ENCODE measurements at places on chromosomes 7 and 10.

GRCh38 chr10:7298495-7298894, 112.3 kb downstream of the SFMBT2 start:
- no peak overlapping the region for H3K27ac ChIP-seq
- H3K4me3 ChIP-seq: no peak overlapping the region
- H3K27me3 ChIP-seq: no peaks in the 10 kb centered on the region

- DNase-seq: no peak
- no peaks in the 10 kb centered on the region for H3K4me1 ChIP-seq
- H3K27ac ChIP-seq: no peak overlapping the region
- no peaks in the 10 kb centered on the region for H3K27me3 ChIP-seq
- H3K4me3 ChIP-seq: no peak overlapping the region
- no peaks in the 10 kb centered on the region for H3K36me3 ChIP-seq
These were observed 495.5 kb upstream of the C7orf33 start for GRCh38 chr7:148095066-148095465.

DNA sequence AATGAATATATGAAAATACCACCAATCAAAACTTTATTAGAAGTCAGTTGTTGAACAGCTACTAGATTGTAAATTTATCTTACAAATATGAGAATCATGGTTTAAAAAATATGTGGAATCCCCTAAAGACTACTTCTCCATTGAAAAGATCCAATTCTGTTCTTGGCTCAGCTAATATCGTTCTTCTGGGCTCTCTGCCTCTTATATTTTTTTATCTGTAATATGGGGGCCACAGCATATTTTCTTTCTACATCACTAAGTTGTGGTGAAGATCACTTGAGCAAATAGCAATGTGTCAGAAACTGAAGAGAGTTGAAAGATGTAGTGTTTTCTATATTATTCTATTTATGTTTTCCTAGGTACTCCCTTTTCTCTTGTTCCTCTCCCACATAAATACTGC, 198.1 kb downstream of the FZD1 start:
- no peak overlapping the region for H3K27ac ChIP-seq
- no peak for DNase-seq
- no peaks in the 10 kb centered on the region for H3K4me1 ChIP-seq
- no peaks in the 10 kb centered on the region for H3K27me3 ChIP-seq
- H3K36me3 ChIP-seq: no peaks in the 10 kb centered on the region
- H3K4me3 ChIP-seq: no peak overlapping the region

GRCh38 chr10:18254086-18254485, 113.9 kb downstream of the CACNB2 start:
- H3K27me3 ChIP-seq: no peaks in the 10 kb centered on the region
- no peaks in the 10 kb centered on the region for H3K4me1 ChIP-seq
- no peak overlapping the region for H3K4me3 ChIP-seq

DNA sequence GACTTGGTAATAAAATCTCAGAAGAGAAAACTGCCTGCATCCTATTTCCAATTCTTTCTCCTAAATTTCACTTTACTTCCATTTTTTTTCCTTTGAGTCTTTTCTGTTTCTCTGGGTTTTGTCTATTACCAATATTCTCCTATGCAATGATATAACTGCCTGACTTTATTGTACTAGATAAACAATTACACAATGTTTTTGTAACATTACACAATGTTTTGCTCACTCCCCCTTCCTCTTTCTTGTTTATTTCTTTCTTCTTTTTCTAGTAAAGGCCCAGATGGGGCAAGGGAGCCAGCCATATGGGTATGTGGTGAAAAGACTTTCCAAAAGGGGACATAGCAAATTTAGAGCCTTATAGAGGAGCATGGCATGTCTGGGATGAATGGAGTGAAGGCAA, 278.7 kb upstream of the PHYHIPL start:
- no peaks in the 10 kb centered on the region for H3K36me3 ChIP-seq
- H3K4me3 ChIP-seq: no peak overlapping the region
- no peak for DNase-seq
- H3K27ac ChIP-seq: no peak overlapping the region

GRCh38 chr7:917255-918117, 37.0 kb downstream of the ADAP1 start:
- H3K4me1 ChIP-seq: no peaks in the 10 kb centered on the region

DNA sequence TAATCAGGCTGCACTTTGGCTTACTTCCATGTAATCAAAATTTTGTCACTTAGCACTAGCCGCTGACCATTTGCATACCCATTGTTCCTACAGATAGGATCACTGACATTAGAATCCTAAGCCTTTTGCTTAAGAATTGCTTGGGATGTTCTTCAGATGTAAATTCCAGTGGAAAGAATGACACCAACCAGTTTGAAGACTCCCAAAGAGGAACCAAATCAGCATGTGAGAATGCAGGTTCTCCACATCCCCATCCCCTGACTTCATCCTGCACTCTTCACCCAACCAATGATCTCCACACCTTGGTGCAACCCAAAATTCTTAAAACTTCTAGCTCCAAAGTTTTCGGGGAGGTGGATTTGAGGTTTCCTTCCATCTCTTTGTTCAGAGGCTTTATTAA, 345.6 kb downstream of the GPAM start:
- no peak for DNase-seq
- H3K27ac ChIP-seq: no peak overlapping the region
- H3K4me1 ChIP-seq: no peaks in the 10 kb centered on the region
- no peak overlapping the region for H3K4me3 ChIP-seq
- H3K27me3 ChIP-seq: no peaks in the 10 kb centered on the region
- no peaks in the 10 kb centered on the region for H3K36me3 ChIP-seq

DNA sequence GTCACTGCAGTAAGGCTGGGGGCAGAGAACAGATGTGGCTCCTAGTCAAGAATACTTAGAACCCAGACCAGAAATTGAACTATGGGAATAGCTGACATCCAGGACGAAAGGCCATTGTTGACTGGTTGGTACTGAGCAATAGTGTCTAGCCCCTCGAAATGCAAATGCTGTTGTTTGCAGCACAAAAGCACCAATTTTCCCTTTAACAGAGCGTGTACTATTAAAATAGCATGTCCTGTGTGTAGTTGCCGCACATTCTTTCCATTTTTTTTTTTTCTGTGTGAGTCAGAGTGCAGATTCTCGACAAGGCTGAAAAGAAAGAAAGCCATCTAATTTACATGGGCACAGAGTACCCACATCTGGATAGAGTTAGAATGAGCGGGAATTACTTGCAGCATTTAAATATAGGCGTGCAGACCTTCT, 302.4 kb downstream of the PTEN start:
- H3K4me3 ChIP-seq: no peak overlapping the region
- peaks cover 3% of the 10 kb centered on the region for H3K4me1 ChIP-seq
- no peaks in the 10 kb centered on the region for H3K36me3 ChIP-seq
- H3K27me3 ChIP-seq: no peaks in the 10 kb centered on the region
- no peak overlapping the region for H3K27ac ChIP-seq

GRCh38 chr10:70758757-70759514, 26.2 kb downstream of the TBATA start:
- peak; percentile 61 for DNase-seq
- H3K36me3 ChIP-seq: no peaks in the 10 kb centered on the region
- H3K27me3 ChIP-seq: no peaks in the 10 kb centered on the region
- H3K4me3 ChIP-seq: no peak overlapping the region
- H3K4me1 ChIP-seq: peaks cover 2% of the 10 kb centered on the region

- no peak overlapping the region for H3K4me3 ChIP-seq
- DNase-seq: no peak
- H3K27ac ChIP-seq: no peak overlapping the region
- no peaks in the 10 kb centered on the region for H3K4me1 ChIP-seq
- H3K27me3 ChIP-seq: peaks cover 2% of the 10 kb centered on the region
- no peaks in the 10 kb centered on the region for H3K36me3 ChIP-seq
These were observed 6.5 kb downstream of the C10orf95 start for GRCh38 chr10:102444851-102445250.

DNA sequence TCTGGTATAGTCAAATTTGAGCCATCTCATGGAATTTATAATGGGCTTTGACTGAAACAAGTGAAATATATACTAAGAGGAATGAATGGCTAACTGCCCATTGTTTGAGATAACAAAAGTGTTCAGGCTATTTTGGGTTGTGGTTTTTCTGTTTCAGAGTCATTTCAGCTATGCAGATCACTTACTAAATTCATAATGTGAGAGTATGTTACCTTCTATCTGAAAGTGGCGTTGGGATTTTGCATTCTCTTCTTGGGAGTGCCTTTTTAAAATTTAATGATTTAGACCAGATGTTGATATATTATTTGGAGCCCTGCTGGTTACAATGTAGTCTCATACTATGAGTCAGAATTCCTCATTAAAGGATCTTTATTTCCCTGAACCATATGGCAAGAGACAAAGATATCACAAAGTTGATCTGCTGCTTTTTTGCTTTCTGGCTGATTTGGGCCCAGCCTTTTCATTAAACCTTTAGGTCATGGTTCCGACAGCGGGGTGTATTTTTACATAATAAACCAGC, 10.4 kb downstream of the VCL start:
- peaks cover 12% of the 10 kb centered on the region for H3K36me3 ChIP-seq
- H3K4me3 ChIP-seq: peak overlapping the region; percentile 1
- no peaks in the 10 kb centered on the region for H3K27me3 ChIP-seq
- peak; percentile 90 for DNase-seq
- peak overlapping the region; percentile 68 for H3K27ac ChIP-seq

GRCh38 chr7:37984750-37985390, 64.4 kb downstream of the EPDR1 start:
- H3K4me3 ChIP-seq: no peak overlapping the region
- no peak overlapping the region for H3K27ac ChIP-seq
- no peaks in the 10 kb centered on the region for H3K36me3 ChIP-seq

GRCh38 chr10:125521721-125522680, 161.0 kb downstream of the TEX36 start:
- H3K36me3 ChIP-seq: no peaks in the 10 kb centered on the region
- H3K4me3 ChIP-seq: no peak overlapping the region
- H3K4me1 ChIP-seq: no peaks in the 10 kb centered on the region
- no peaks in the 10 kb centered on the region for H3K27me3 ChIP-seq
- no peak for DNase-seq
- no peak overlapping the region for H3K27ac ChIP-seq

- peak; percentile 93 for DNase-seq
- no peaks in the 10 kb centered on the region for H3K27me3 ChIP-seq
- no peaks in the 10 kb centered on the region for H3K36me3 ChIP-seq
- H3K4me1 ChIP-seq: peaks cover 12% of the 10 kb centered on the region
- peak overlapping the region; percentile 84 for H3K27ac ChIP-seq
These were observed 209.7 kb downstream of the SKIDA1 start for GRCh38 chr10:21315645-21316220.

DNA sequence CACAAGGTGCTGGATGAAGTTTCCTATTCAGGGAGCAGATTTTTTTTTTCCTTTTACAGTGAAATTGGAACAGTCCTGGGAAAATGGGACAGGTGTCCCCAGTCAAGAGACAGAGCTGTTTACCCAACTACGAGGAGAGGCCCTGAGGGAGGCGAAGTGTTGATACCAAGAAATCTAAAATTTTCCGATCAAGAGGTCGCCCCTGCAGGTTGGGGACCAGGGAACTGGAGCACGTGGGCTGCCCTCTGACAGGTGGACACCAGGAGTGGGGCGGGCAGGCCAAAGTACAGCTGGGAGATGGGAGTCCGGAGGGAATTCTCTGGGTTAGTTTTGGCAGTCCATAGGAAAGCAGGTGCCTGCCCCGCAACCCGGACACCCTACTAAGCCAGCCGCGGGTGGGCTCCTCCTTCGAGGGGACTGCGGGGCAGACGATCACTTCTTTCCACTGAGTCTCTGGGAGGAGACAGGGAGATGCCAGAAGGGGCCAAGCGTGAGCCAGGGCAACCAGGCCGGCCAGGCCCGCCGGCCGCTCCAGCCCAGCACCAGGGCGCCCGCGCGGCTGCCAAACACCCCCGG, 965 bp upstream of the CAMK1D start:
- DNase-seq: no peak
- peaks cover 3% of the 10 kb centered on the region for H3K27me3 ChIP-seq
- H3K4me1 ChIP-seq: peaks cover 2% of the 10 kb centered on the region

DNA sequence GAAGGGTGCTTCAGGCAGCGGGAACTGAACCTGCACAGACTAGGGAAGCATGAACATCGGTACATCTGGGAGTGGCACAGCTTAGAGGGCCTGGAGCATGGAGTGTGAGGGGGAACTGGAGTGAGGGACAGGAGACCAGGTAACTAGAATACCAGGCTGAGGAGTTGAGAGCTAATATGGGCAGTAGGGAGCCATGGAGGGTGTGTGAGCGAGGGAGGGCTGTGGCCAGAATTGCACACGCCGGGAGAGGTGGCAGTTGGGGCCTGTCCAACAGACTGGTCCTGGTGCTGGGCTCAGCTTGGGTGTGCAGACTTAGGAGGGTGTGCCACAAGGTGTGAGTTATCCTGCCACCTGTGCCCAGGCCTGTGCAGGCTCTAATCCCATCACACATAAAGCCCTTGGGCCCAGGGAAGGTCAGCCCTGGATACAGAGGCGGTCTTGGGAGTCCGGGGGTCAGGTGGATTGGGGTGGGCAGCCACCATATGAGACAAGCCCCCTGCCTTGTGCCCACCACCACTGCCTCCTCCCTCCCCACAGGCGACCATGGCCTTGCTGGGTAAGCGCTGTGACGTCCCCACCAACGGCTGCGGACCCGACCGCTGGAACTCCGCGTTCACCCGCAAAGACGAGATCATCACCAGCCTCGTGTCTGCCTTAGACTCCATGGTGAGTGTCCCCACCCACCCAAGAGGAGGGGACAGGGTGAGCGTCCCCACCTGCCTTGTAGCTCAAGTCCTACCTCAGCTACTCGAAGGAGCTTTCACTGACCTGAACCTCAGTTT, 54.0 kb downstream of the GTF2IRD1 start:
- H3K4me3 ChIP-seq: no peak overlapping the region
- H3K27ac ChIP-seq: no peak overlapping the region
- DNase-seq: no peak
- H3K4me1 ChIP-seq: no peaks in the 10 kb centered on the region
- H3K27me3 ChIP-seq: no peaks in the 10 kb centered on the region
- H3K36me3 ChIP-seq: no peaks in the 10 kb centered on the region

DNA sequence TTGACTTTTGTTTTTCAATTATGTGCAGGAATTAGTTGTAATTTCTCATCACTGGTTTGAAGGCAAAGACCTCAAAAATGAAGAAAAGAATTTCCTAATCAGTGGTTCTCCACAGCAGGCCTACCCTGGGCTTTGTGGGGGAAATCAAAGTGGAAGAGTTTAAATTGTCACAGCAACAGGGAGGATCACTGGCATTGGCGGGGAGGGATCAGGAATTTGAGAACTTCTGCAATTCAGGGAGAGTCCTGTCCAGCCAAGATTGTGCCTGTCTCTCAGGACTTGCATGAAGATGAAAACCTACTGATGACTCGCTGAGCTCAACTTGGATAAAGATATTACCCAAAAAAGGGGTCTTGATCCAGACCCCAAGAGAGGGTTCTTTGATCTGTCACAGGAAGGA, 70.1 kb downstream of the HACD1 start:
- H3K27ac ChIP-seq: no peak overlapping the region
- no peaks in the 10 kb centered on the region for H3K4me1 ChIP-seq
- H3K36me3 ChIP-seq: no peaks in the 10 kb centered on the region
- H3K4me3 ChIP-seq: no peak overlapping the region
- no peaks in the 10 kb centered on the region for H3K27me3 ChIP-seq

Measured in fibroblast of lung (primary cell).